ENCODE measurements at places on chromosomes 3 and 15.

GRCh38 chr3:113607219-113607596 lies 74.9 kb downstream of the SIDT1 start:
- no peak for DNase-seq

DNA sequence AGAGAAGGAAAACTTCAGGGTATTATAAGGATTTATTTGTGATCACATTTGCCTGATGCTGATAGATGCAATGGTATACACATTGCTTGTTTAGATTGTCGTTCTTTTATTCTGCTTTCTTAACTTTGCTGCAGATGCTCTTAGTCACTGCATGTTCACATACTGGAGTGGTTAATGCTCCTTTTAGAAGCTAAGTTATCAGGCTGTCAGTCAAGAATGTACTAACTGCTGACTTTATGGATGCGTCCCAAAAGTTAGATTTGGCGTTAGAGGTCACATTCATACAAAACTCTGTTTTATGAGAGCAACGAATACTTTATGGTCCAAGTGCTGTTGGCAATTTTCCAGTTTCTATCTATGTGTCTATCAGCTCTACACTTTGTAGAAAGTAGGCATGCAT lies 160.7 kb downstream of the BBX start:
- DNase-seq, result no peak

- no peak for DNase-seq
These were observed 120.8 kb downstream of the STAG1 start for GRCh38 chr3:136631424-136631823.

DNA sequence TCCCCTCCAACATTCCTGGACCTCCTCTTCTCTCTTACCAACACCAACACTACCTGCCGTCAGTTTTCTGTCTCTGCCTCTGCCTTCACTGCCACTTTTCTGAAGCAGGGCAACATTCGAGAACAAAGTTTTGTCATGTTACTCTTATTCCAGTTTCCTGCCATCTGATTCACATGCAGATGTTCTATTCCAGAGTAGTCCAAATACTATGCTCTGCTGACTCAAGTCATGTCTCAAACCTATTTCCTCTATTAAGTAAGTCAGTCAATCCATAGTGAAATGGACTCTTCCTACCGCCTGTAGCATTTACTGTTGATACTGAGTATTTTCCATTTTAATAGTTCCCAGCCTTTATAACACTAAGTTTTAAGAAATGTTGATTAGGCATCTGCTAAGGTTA lies 43.4 kb downstream of the ESYT3 start:
- no peak for DNase-seq

- DNase-seq, result no peak
These were observed 48.3 kb downstream of the CCDC12 start for GRCh38 chr3:46928282-46928681.

DNA sequence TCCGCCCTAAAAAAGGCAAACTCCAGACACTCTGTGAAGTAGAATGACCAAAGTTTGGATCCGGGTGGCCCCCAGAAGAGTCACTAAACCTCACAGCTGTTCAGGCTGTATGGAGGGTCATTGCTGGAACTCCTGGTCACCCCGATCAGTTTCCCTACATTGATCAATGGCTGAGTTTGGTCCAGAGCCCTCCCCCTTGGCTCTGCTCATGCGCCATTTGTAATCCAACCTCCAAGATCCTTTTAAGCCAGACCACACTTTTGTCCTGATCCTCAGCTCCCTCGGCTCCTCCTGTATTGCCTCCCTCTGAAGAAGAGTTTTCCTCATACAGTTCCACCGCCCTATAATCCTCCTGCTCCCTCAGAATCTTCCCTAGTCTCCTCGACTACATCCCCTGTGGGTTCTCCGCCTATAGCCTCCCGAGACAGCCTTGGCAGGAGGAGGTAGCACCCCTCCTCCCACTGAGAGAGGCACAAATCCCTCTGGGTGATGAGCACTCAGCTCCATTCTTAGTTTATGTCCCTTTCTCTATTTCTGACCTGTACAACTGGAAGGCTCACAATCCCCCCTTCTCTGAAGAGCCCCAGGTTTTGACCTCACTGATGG lies 42.2 kb downstream of the ZBTB11 start:
- DNase-seq, result no peak

DNA sequence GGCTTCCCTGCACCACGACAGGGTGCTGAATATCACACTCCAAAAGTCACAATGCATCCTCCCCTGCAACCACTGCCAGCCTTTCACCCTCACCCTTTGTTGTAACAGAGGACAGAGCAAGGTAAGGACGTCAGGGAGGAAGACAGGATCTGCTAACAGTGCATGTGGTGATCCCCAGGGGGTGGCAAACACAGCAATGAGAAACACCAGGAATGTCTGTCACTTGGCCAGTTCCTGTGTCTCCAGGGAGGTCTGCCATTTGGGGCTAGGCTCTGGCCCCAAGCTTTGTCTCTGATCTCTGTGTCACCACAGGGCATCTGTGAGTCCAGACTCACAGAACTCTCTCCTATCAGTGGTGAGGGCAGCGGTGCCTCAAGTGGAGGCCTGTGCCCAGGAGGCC lies 54.3 kb upstream of the SLC24A5 start:
- no peak for DNase-seq

- no peak for DNase-seq
These were observed 86.8 kb upstream of the CMSS1 start for GRCh38 chr3:99730870-99731269.

DNA sequence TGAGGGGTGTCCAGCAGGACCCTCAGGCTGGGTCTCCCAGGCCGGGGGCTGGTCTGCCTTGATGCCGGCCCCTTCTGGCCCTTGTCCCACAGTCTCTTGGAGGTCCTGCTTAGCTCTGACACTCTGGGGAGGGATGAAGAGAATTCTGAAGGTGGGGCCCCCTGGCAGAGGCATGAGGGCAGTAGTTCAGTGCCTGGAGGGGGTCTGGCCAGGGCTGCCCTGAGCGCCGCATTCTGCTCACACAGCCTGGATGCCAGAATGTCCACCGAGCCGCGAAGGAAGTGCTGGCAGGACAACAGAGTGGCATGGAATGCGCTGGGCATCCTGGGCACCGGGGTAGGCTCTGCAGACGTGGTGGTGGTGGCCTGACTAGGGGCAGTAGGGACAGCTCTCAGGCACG lies 55.5 kb downstream of the SMAD6 start:
- no peak for DNase-seq

DNA sequence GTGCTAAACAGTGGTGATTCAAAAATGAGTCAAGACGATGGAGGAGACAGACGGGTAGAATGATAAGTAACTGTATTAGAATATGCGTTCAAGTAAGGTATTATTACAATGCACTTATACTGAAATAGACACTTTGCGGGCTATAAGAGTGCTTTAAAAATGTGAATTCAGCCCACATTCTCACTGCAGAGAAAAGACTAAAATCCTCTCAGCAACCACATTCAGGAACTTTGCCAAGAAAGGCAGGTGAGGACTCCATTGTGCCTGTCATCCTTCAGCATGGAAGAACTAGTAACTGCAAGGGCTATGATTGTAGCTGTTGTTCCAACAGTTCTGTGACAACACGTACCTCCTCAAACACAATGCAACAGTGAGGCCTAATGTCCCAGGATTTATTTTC lies 272.0 kb downstream of the RORA start:
- no peak for DNase-seq

- DNase-seq, result no peak
These were observed 36.7 kb downstream of the SLC9A9 start for GRCh38 chr3:143811602-143812001.

Data from stimulated activated CD8-positive, alpha-beta memory T cell treated with anti-CD3 and anti-CD28 coated beads, Interleukin-7, amount 100 ng/mL, for 1 hour (primary cell).